ENCODE measurements at places on chromosomes 7 and 10. TPM values are rescaled to one million over a fixed set of nuclear protein-coding genes. Genes with fewer than 3 reads are reported as not detected.

TBL2 gene
- 45.6 TPM for total RNA-seq

COL26A1 gene
- 39.2 TPM for total RNA-seq

DNA sequence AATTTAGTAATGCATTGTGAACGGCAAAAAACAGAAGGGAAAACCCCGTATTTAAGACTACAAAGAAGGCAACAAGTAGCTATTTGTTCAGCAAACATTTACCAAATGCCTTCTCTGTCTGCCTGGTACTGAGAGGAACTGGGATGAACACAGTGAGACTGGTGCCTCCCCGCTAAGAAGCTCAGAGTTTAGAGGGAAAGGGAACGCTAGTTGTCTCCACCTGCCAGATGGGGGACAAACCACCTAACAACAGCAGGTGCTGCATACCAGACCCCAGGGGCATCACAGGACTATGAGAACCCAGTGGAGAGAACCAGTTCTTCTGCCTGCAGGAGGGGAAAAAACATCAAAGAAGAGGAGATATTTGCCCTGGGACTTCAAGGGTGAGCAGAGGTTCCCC, 147.1 kb downstream of the SLC25A13 start:
- DNase-seq: no peak

DNA sequence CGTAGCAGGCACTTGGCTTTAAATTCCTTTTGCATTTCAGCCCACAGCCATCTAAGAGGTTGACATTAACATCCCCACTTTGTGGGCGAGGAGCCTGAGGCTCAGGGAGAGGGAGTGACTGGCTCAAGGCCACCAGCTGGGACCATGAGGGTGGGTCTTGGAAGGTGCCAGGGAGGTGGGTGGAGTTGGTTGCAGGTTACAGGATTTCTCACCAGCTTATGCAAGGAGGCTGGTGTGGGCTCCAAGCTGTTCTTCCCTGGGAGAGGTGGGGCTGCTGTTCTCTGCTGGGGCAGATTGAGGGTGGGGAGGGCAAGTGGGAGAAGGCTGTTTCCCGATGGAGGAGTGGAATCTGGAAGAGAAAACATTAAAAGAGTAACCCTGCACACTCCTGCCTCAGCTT, 14.1 kb upstream of the C10orf95 start:
- no peak for DNase-seq

- DNase-seq: no peak
Measured at GRCh38 chr7:101804088-101804963, 13.1 kb upstream of the CUX1 start.

GRCh38 chr7:64863969-64864368, 39.1 kb upstream of the ZNF273 start:
- DNase-seq: no peak
